Choroid plexus epithelial cell (primary cell): ENCODE measurements at places on chromosomes 3 and 15.

GRCh38 chr3:33544126-33544525 lies 103.9 kb upstream of the UBP1 start:
- no peak for DNase-seq

GRCh38 chr3:130857336-130858026 lies 36.4 kb upstream of the ATP2C1 start:
- DNase-seq = no peak

- peak; percentile 33 for DNase-seq
These were observed 115.7 kb downstream of the TMCC1 start for GRCh38 chr3:129777806-129778205.

DNA sequence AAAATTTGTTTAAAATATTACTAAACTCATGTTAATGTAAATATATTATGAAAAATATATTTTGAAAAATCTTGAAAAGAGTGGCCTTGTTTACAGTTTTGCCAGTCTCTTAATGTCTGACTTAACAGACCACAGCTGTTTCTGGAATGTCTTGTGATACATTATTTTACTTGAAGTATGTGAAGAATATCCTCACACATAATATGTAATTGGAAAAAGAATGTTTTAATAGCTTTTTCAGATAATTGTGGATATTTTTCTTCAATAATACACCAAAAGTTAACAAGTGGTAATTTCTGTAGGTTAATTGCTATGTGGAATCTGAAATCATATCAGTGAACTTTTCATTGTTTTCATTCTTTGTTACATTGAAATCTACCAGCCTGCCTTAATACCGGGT lies 101.3 kb downstream of the UBE2E2 start:
- DNase-seq = peak; percentile 70

- DNase-seq = peak; percentile 66
These were observed 448.8 kb downstream of the GRM7 start for GRCh38 chr3:7309641-7310102.

- no peak for DNase-seq
These were observed 32.1 kb upstream of the XCR1 start for GRCh38 chr3:46059432-46059831.

DNA sequence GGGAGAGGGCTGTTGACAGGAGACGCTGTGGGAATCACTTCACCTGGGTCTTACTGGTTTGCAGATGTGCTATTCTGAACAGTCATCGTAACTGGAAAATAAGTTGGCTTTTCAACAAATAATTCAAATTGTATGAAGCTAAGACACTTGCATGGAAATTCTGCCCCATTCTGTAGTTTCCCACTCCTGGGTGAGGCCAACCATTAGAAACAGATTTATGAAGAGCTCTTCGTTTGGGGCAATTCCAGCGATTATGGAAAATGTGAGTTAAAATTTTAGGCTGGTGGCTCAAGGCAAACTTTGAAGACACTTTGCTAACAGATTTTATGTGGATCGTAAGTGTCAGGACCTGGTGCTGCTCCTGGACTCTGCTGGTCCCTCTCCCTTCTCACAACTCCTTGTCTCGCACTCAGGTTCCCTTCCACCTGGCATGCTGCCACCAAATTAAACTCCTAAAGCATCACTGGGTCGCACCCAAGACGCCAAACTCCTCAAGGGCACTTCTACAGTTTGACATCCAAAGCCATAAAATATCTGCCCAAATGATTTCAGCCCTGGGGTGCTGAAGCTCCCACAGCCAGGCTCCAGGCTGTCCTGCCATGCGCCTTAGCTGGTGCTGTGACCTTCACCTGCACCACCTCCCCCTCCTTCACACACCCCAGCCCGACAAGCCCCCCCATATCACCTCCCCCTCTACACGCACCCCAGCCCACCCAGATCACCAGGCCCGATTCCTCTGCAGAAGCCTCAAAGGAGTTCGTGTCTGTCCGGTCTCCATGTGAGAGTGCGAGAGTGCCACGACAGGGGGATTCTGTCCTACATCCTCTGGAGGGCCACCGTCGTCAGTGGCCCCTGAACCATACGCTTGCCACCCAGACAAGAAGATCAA lies 138.4 kb downstream of the NSMCE3 start:
- DNase-seq = no peak

DNA sequence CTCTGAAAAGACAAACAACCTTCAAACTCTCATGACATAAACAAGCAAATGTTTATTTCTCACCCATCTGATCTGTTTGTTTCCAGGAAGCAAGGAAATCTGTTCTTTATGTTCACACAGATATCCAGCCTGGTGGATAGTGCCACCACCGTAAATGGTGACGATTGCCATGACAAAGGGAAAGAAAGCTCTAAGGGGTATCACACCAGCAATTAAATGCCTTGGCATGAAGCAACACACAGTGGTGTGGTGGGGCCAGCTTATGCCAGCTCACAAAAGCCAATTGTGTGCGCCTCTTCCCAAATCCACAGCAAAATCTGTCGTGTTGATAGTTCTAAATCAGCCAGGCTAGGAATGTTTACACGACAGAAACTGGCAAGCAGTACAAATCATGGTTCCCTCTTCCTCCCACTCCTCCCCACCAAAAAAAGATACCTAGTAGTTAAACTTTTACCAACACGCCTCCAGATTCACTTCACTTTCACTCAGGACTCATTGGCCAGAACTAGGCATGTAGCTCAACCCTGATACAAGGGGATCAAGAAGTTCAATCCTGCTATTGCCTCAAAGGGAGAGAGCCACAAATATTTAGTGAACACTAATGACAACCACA lies 189.2 kb upstream of the SLCO3A1 start:
- DNase-seq = no peak

GRCh38 chr3:182455011-182455410 lies 338.3 kb upstream of the ATP11B start:
- DNase-seq = no peak

DNA sequence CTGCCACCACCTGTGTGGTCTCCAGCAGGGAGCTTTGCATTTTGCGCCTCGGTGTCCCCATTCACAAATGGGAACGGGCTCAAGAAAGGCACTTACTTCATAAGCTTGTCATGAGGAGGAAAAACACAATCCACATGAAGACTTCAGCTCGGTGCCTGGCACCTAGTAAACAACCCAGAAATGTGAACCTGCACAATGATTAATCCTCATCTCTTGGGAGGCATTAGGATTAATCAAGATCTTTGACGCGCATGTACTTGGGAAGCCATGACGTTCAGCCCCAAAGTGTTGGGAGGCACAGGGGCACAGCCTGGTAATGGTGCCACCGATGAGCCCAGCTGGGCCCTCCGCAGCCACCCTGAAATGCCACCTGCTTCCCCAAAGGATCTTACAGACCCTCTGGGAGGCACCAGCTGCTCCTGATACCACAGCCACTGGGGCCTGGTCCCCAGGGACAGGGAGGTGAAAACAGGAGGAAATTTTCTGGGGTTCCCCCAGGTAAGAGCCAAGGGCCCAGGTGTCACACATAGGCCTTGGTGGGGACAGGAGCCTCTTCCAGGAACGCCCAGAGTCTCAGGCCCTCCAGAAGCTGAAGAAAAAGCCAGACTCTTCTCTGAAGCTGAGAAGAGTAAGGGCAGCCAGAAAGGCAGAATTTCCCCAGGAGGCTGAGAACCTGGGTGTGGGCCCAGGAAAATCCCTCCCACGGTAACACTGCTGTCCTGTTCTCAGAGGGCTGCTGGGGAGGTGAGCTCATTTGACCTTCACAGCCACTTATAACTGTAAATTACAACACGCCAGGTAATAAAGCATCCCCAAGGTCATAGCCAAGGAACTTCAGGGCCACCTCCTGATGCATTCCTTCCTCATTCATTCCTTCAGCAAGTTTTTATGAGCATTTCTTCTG lies 507.5 kb downstream of the SHQ1 start:
- DNase-seq = peak; percentile 32

DNA sequence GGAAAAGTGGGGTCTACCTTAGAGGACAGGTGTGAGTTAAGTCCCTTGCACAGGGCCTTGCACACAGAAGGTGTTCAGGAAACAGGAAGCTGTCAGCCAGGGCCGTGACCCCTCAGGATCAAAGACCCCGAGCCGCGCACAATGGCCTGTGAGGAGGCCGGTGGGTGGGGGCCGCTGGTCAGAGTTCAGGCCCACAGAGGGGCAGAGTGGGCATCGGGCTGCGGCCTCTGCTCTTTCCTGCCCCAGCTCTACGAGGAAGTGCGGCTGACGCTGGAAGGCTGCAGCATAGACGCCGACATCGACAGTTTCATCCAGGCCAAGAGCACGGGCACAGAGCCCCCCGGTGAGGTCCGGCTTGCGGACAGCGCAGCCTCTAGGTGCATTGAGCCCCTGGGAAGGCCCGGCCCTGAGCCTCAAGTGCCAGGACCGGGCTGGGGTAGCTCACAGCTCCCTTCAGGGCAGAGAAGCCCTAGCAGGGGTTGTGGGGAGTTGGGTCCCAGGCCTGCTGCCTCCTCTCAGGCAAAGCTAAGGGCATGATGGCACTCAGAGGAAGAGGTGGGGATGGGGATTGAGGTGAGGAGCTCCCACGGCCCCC lies 37.2 kb downstream of the PSTPIP1 start:
- DNase-seq = no peak

DNA sequence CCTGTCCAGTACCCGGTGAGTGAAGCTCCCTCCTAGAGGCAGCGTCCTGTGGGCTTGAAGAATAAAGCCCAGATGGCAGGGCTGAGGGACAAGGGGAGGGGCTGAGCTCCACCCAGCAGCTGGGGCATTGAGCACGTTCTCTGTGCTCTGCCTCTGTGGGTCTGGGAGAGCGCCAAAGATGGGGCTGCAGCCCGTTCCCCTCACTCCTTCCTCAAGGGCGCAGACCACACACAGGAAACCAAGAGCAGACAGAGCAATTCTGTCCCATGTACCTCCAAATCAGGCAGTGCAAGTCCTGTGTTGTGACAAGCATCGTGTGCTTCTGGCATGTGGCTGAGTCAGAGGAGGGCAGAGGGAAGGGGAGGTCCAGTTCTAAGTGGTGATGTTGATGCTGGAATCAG lies 15.7 kb upstream of the KIF23 start:
- DNase-seq = no peak

GRCh38 chr15:94312946-94313345 lies 81.6 kb downstream of the MCTP2 start:
- no peak for DNase-seq

- peak; percentile 97 for DNase-seq
These were observed 86.7 kb downstream of the VGLL4 start for GRCh38 chr3:11556851-11557644.

GRCh38 chr3:11543948-11544387 lies 99.7 kb downstream of the VGLL4 start:
- no peak for DNase-seq

GRCh38 chr15:98121536-98121935 lies 161.0 kb downstream of the ARRDC4 start:
- no peak for DNase-seq

- peak; percentile 23 for DNase-seq
These were observed 56.3 kb downstream of the SLCO2A1 start for GRCh38 chr3:133973249-133973980.

GRCh38 chr15:77186594-77187011 lies 115.7 kb upstream of the TSPAN3 start:
- peak; percentile 81 for DNase-seq

GRCh38 chr15:101277038-101277822 lies at the start of gene SELENOS:
Gene SELENOS, minus strand, starts transcription at chr15:101277485. Its CDS starts 68 bp downstream, at chr15:101277417.
- peak; percentile 92 for DNase-seq

- DNase-seq = no peak
These were observed 1072.7 kb downstream of the EPHA3 start for GRCh38 chr3:90180096-90180495.

GRCh38 chr3:194446754-194447153 lies 40.0 kb downstream of the ATP13A3 start:
- DNase-seq = no peak

GRCh38 chr3:171606151-171606751 lies 146.0 kb upstream of the TNIK start:
- DNase-seq = peak; percentile 64

DNA sequence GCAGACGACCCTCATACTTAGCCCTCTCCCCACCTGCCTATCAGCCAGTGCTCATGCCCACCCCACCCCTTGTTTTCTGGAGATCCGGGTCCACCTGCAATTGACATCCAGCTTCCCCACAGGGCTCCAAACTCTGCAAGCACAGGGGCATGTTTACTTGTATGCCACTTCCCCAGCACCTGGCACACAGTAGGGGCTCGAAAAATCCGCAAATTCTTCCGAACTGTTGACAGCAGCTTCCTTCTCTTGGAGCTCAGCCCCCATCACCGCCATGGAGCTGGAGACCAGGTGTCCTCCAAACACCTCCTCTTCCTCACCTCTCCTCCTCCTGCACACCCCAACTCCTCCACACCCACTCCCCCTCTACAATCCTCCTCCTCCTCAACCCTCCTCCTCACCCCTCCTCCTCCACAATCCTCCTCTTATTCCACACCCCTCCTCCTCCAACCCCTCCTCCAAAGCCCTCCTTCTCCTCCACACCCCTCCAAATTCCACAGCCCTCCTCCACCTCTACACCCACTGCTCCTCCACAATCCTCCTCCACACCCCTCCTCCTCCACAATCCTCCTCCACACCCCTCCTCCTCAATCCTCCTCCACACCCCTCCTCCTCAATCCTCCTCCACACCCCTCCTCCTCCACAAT lies 70.4 kb upstream of the BLM start:
- DNase-seq = no peak

GRCh38 chr3:190101320-190102011 lies 19.2 kb downstream of the P3H2 start:
- DNase-seq = peak; percentile 84

- DNase-seq = peak; percentile 48
These were observed 56.1 kb upstream of the TRPM1 start for GRCh38 chr15:31157644-31158069.

DNA sequence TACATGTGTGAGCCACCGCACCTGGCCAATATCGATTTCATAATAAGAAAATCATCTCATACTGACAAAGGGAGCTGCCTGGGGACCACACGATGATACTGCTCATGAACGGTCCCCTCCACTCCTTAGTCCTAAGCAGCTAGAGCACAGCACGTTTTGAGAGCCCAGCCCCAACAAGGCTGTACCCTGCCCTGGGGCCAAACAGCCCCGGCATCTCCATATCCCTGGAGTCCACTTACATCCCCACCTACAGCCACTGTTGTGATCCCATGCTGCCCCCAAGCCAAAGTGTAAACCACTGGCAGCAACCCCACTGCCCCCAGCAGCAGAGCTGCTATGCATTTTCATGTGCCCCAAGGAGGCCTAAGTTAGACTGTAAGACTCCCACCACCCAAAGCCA lies 52.8 kb downstream of the ADAM10 start:
- no peak for DNase-seq

GRCh38 chr3:109152320-109152719 lies 15.8 kb downstream of the C3orf85 start:
- DNase-seq = no peak

GRCh38 chr15:98382139-98382538 lies 266.2 kb upstream of the IGF1R start:
- DNase-seq = no peak

DNA sequence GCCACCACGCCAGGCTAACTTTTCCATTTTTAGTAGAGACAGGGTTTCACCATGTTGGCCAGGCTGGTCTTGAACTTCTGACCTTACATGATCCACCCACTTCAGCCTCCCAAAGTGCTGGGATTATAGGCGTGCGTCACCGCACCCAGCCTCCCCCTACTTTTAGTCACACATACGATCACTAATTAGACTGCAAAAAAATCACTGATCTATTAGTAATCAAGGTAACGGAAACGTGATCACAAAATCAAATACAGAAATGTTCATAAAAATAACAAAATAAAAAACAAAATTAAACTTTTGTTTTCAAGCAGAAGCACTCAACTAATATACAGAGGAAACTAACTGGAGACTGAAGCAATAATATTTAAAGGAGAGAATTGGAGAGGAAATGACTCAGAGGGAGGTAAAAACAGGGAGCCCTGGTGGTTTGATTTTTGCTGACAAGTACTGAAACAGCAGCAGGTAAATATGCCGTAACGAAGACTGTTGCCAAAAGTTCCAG lies 4.6 kb downstream of the WDR53 start:
- DNase-seq = peak; percentile 66
